Testis (tissue), 5 donors: ENCODE measurements at places on chromosomes 12 and 14. TPM values are rescaled to one million over a fixed set of nuclear protein-coding genes. Genes with fewer than 3 reads are reported as not detected.

GRCh38 chr12:82708061-82708879 lies 21.6 kb downstream of the TMTC2 start:
- H3K4me1 ChIP-seq: peaks cover 16% of the 10 kb centered on the region
- peak overlapping the region; percentile 42 for H3K27ac ChIP-seq
- DNase-seq: peak; percentile 75
- no peaks in the 10 kb centered on the region for H3K36me3 ChIP-seq
- no peak overlapping the region for H3K4me3 ChIP-seq

- H3K27me3 ChIP-seq: no peaks in the 10 kb centered on the region
- peak; percentile 39 for DNase-seq
- H3K36me3 ChIP-seq: no peaks in the 10 kb centered on the region
- H3K4me3 ChIP-seq: no peak overlapping the region
- H3K4me1 ChIP-seq: no peaks in the 10 kb centered on the region
- no peak overlapping the region for H3K27ac ChIP-seq
Measured at GRCh38 chr12:86914721-86915120, 658.5 kb upstream of the MGAT4C start.

DNA sequence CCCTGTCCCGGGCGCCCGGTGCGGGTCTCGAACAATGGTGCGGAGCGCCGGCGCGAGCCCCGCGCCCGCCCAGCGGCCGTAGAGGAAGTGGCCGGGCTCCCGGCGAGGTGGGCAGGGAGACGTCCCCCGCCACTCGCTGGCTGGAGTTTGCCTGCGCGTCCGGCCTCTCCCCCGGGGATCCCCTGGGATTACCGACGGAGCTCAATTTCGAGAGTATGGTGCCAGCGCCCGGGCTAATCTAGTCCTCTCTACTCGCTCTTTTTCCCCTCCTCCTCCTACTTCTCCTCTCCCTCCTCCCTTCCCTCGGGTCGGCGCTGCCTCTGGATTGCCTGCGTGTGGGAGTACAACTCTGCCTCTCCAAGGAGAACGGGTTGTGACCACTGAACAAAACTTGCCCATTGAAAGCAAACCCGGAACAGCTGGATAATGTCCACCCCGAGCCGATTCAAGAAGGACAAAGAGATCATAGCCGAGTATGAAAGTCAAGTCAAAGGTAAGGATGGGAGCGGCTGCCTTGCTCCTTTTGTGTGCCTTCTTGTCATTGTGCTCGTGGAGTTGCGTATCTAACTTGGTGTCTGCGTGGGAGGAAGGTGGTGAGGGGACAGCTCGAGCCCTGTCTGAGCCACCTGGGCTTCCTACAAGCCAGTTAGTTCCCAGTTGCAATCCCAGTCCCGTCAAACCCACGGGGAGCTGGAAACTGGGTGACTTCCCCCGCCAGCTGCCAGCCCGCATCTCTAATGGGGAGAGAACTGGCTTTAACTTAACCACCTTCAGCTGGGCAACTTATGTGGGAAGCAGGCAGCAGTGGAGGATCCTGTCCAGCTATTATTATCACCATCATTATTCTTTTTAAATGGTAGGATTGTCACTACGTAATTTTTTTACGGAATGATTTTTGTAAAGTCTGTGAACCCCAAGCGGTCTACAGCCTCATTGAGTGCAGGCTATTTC lies at the start of gene SRGAP1:
SRGAP1 (plus strand) TSS at position 310 of the 951 bp plus-strand sequence; CDS start at position 427, 117 bp downstream.
- peaks cover 4% of the 10 kb centered on the region for H3K4me1 ChIP-seq
- H3K4me3 ChIP-seq: peak within 1 kb of the TSS; percentile 94
- H3K36me3 ChIP-seq: no peaks in the 10 kb centered on the region
- H3K27ac ChIP-seq: peak within 1 kb of the TSS; percentile 95
- no peaks in the 10 kb centered on the region for H3K27me3 ChIP-seq

DNA sequence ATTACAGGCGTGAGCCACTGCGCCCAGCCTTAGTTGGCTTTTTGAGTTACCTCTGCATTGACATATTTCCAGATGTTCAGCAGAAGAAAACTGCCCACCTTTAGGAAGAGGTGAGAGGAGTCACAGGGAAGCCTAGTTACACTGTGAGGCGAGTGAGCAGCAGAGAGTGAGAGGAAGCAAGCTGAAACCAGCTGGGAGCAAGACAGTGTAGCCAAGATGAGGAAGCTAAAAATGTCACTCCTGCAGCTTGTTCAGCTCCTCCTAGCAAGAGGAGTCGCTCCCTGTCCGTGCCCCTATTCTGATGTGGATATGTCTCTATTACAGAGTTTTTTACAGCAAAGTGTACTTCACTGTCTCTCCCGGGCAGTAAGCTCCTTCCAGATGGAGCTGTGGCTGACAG lies 127.6 kb downstream of the GXYLT1 start:
- no peaks in the 10 kb centered on the region for H3K36me3 ChIP-seq
- no peak for DNase-seq
- no peak overlapping the region for H3K27ac ChIP-seq
- H3K4me1 ChIP-seq: no peaks in the 10 kb centered on the region

GRCh38 chr12:127260999-127261398 lies 1006.0 kb upstream of the TMEM132C start:
- no peak overlapping the region for H3K4me3 ChIP-seq
- no peak overlapping the region for H3K27ac ChIP-seq
- no peaks in the 10 kb centered on the region for H3K36me3 ChIP-seq
- DNase-seq: no peak

GRCh38 chr12:56358836-56359532 lies 923 bp downstream of the STAT2 start:
- peak overlapping the region; percentile 89 for H3K27ac ChIP-seq
- H3K36me3 ChIP-seq: peaks cover 5% of the 10 kb centered on the region
- no peak for DNase-seq
- no peaks in the 10 kb centered on the region for H3K27me3 ChIP-seq
- H3K4me3 ChIP-seq: peak overlapping the region; percentile 68
- H3K4me1 ChIP-seq: peaks cover 11% of the 10 kb centered on the region

GRCh38 chr12:44618946-44619345 lies 257.2 kb downstream of the NELL2 start:
- no peak overlapping the region for H3K27ac ChIP-seq
- no peaks in the 10 kb centered on the region for H3K36me3 ChIP-seq
- H3K4me1 ChIP-seq: no peaks in the 10 kb centered on the region
- H3K27me3 ChIP-seq: no peaks in the 10 kb centered on the region
- H3K4me3 ChIP-seq: no peak overlapping the region

- peaks cover 10% of the 10 kb centered on the region for H3K4me1 ChIP-seq
- no peaks in the 10 kb centered on the region for H3K27me3 ChIP-seq
- H3K4me3 ChIP-seq: peak overlapping the region; percentile 76
- DNase-seq: no peak
- H3K27ac ChIP-seq: peak overlapping the region; percentile 96
Measured at GRCh38 chr12:25957793-25958427, 572 bp upstream of the RASSF8 start.

DNA sequence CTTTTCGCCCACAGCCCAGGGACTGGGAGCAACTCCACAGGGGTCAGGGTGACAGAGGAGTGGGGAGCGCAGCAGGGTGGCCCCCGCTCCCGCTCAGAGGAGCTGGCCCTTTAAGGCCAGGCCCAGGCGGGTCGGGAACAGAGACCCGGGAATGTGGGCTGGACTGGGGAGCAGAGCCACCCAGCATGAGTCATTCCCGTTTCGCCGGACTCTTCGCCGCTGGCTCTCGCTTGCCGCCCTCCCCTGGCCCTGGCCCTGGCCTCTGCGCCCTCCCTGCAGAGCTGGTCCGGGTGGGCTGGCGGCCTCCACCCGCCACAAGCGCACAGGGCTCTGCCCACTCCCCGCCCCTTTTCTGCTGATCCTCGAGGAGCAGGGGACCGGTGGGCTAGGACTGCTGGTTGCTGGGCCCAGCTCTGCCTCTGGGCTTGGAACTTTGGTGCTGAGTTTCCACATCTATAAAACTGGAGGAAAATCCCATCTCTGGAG lies 92.8 kb downstream of the NINJ2 start:
- peak; percentile 75 for DNase-seq
- peaks cover 40% of the 10 kb centered on the region for H3K4me1 ChIP-seq
- H3K27ac ChIP-seq: peak overlapping the region; percentile 87
- H3K36me3 ChIP-seq: no peaks in the 10 kb centered on the region

- H3K27me3 ChIP-seq: no peaks in the 10 kb centered on the region
- DNase-seq: no peak
- H3K4me1 ChIP-seq: peaks cover 21% of the 10 kb centered on the region
- no peak overlapping the region for H3K27ac ChIP-seq
- H3K36me3 ChIP-seq: no peaks in the 10 kb centered on the region
- H3K4me3 ChIP-seq: no peak overlapping the region
Measured at GRCh38 chr14:69132513-69133181, 20.3 kb downstream of the DCAF5 start.

DNA sequence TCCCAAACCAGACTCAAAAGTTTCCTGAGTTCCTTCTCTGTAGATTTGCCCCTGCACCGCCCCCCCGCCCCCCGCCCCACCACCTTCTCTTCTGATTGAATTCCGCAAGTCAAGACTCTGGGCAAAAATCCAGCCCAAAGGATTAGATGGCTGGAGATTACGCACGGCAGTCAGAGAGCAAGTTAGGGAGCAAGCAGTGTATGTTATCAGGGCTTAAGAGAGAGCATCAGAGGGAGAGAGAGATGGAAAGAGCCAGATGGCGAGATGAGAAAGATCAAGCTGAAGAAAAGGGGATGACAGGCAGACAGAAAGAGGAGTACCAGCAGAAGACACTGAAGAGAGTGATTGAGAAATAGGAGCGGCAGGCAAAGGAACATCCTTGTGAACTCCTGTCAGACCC lies 13.9 kb upstream of the ANKRD33 start:
- no peaks in the 10 kb centered on the region for H3K27me3 ChIP-seq
- DNase-seq: no peak
- no peak overlapping the region for H3K4me3 ChIP-seq
- H3K27ac ChIP-seq: no peak overlapping the region

DNA sequence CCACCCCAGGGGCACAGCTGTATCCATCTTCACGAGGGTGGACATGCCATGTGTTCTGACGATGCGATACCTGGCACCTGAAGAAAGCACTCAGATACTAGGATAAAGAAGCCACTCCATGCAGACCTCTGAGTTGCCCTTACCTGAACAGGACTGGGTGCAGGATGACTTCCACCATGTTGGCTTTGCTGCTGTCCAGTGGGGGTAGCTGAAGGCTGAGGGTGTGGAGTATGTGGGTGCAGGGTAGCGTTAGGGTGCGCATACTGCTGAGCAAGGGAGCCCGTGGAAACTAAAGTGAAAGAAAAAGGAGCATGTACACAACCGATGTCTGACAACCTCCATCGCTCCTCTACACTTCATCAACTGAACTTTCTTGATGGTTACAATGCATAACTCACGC lies 51.3 kb downstream of the SH2B3 start:
- H3K36me3 ChIP-seq: no peaks in the 10 kb centered on the region
- no peak overlapping the region for H3K4me3 ChIP-seq
- no peaks in the 10 kb centered on the region for H3K27me3 ChIP-seq
- peak; percentile 11 for DNase-seq
- H3K4me1 ChIP-seq: no peaks in the 10 kb centered on the region

- DNase-seq: peak; percentile 47
- H3K4me3 ChIP-seq: no peak overlapping the region
- no peaks in the 10 kb centered on the region for H3K36me3 ChIP-seq
- H3K27ac ChIP-seq: no peak overlapping the region
Measured at GRCh38 chr12:116861320-116861719, 19.9 kb downstream of the HRK start.

DNA sequence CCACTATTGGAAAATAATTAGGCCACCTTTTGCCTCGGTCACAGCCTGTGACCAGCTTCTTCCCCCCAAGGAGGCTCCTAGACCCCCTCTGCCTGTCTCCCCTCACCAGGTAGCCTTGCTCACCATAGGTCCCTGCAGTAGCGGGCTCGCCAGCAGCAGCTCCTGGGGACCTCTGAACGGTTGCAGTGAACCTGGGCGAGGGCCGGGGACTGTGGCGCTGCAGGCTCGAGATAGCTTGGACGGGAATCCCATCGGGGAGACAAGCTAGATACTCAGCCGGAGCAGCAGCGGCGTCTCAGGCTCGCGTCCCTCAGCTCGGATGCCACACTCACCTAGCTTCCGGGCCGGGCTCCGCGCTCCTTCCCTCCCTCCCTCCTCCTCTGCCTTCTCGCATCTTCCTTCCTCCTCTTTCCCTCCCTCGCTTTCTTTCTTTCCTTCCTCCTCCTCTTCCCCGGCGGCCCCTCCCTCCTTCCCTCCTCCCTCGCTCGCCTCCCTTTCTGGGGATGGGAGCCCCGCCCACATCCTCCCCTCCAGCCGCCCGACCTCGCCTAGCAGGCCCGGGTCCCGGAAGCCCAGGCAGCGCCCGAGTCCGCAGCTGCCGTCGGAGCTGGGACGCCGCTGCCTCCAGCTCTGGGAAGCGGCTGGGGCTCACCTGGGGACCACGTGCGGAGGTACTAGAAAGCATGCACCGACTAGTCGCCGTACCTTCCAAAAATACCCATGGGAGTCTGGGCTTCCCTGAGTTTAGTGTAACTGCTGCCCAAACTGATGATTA lies at the start of gene BMP4:
BMP4 (minus strand) TSS at position 399 of the 775 bp plus-strand sequence. CDS start 4,603 bp downstream, outside the sequence.
- peak within 1 kb of the TSS; percentile 54 for H3K4me3 ChIP-seq
- H3K27me3 ChIP-seq: no peaks in the 10 kb centered on the region
- no peak within 1 kb of the TSS for H3K27ac ChIP-seq
- DNase-seq: peak; percentile 48
- H3K4me1 ChIP-seq: peaks cover 16% of the 10 kb centered on the region
- H3K36me3 ChIP-seq: no peaks in the 10 kb centered on the region

The JDP2 gene
- total RNA-seq: 19.0 TPM

The EIF2S1 gene
- total RNA-seq: 83.9 TPM

The FSCB gene
- total RNA-seq: 21.0 TPM

The E2F7 gene
- 1.9 TPM for total RNA-seq
